SW480 (cell line): ENCODE measurements at places on chromosomes 2 and 18.

GRCh38 chr2:147945660-147946059 is 74.9 kb downstream of the ORC4 start:
- no peak for DNase-seq

DNA sequence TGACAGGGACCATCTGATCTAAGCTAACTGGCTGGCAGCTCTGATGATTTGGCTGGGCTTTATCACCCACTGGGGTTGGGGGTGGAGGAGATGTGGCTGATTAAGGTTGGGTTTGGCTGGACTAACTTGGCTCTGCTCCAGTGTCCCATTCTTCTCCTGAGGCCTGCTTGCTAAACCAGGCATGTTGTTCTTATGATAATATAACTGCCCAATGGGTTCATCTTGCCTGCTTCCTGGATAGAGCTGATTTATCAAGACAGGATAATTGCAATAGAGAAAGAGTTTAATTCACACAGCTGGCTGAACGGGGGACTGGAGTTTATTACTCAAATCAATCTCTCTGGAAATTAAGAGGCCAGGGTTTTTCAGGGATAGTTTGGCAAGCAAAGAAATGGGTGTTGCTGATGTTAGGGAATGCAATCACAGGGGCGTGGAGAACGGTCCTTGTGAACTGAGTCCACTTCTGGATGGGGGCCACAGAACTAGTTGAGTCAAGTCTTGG is 150.4 kb downstream of the PTH2R start:
- DNase-seq, result no peak

DNA sequence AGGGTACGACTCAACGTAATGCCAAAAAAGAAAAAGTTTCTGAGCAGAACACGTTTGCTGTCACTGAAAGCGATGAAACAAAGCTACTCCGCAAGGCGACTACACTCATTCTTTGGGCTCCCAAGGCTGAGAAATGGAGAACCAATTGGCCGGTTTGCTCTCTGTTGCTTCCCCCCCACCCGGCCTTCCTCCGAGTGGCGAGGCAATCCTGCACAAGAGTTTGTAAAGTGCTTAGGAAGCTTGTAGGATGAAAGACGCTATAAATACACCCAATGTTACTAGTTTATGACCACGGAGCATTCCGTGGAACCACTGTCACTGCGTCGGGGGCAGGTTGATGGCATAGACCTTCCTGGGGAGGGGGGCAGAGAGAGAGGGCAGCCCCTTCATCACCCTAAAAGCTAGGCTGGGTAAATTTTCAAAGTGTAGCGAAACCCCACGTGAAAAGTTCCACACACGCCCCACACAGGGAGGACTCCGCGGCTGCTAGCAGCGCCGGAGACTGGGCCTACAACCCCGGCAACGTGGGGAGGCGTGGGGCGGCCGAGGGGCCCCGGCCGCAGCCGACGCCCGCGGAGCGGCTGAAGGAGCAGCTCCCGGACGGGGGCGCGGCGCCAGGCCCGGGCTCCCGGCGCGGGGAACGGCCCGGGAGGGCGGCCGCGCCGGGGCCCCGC is 915 bp downstream of the CUL3 start:
- peak; percentile 20 for DNase-seq

DNA sequence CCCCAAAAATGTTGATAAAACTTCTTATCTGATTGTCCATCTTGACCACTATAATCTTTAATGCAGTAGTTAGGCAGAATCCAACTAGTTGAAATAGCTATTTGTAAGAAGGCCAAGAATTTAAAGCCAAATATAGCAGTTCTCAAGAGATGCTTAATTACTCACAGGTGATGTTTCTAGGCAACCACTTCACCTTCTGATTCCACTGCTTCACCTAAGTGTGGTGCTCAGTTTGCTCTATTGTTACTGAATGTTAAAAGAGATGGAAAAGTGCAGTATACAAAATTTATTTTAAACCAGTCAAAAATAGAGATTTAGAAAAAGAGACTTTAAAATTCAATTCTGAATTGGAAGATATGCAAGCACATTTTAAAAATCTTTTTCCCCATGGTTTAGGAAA is 539.4 kb downstream of the ZNF804A start:
- no peak for DNase-seq

DNA sequence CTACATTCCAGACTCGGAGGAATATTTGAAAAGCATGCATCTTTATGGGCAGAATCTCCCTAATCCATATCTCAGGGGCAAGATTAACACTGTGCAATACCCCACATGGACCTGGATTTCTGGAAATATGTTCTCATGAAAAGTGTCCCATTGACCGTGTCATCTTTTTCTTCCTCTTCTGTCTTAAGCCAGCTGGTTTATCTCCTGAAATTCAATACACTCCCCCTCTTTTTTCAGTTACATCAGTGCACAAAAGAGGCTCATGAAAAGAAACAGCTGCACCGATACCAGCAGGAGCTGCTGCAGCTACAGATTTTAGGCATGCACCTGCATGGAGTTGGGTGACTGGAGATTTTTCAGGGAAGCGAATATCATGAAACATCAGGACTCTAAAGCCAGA is 117.2 kb downstream of the SLC4A3 start:
- DNase-seq, result no peak

DNA sequence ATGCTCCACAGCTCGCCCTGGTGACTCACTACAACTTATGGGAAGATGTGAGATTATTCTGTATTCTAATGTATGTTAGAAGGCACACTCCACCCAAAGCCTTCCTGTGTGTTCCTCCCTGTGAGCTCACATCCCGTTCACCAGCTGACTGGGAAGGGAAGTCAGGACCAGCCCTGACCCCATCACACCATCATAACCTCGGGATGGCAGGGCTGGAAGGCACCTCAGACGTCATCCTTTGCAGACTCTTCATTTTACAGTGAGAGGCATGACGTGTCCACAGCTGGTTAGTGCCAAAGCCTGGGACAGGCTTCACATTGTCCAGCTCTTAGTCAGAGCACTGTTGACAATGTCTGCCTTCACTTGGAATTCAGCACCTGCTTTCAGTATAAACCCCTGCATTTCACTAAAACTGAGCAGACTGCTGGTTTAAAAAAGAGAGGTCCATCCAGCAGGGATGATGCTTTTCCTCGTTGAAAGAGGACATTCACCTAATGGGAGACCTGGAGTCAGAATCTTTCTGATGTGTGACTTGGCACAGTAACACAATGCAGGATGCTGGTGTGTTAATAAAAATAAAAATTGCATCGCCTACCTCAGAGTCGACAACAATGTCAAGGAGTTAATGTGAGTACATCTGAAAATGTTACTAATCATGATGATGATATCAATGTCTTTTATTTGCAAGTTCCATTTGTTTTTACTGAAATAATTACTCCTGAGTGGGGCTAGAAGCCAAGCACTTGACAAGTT is 418.0 kb upstream of the TNP1 start:
- peak; percentile 46 for DNase-seq

DNA sequence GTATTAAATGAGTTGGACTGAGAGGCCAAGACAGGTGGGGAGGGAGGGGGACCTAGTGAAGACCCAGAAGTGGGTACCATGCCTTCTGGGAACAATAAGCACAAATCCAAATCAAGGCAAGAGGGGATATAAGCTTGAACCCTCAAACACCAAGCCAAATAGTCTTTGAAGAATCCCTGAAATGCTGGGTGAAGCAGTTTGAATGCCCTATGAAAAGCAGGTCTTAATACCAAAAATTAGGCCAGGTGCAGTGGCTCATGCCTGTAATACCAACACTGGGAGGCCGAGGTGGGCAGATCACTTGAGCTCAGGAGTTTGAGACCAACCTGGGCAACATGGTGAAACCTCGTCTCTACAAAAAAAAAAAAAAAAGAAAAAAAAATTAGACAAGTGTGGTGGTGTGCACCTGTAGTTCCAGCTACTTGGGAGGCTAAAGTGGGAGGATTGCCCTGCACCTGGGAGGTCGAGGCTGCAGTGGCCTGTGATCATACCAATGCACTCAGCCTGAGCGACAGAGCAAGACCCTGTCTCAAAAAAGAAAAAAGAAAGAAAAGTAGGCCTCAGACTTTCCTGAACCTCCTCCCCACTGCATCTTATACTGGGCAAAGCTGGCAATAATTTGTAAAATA is 3.5 kb downstream of the PCBP1 start:
- DNase-seq, result no peak

DNA sequence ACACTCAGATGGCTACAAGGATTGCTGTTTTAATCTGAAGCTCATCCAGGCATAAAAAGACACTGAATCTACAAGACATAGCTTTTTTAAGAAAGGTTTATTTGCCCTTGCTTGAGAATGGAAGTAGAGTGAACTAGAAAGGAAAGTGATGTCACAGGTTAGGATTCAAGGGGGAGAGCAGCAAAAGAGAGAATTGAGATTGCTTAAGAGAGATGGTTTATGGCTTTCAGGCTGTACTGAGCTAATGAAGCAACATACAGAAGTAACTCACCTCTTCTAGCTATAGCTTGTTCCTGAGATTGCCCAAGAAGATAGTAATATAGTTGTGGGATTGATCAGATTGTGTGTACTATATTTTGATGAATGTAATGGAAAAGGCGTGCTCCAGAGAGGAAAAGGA is 26.1 kb upstream of the ACVR2A start:
- DNase-seq, result no peak

GRCh38 chr2:237720444-237720843 is 78.1 kb upstream of the RBM44 start:
- no peak for DNase-seq

DNA sequence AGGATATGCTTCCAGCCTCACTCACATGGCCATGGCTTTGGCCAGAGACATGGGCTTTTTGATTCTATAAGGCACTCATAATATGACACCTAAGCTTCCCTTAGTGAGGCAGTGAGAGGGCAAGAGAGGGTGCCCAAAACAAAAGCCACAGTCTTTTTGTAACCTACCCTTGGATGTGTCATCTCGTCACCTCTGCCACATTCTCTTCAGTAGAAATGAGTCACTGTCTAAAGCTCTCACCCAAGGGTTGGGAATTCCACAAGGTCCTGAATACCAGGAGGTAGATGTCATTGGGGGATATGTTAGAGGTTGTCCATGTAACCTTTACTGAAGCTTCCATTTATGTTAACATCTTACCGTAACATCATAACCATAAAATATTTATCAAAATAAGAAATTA is 108.4 kb downstream of the ALMS1 start:
- DNase-seq, result peak; percentile 44

GRCh38 chr2:83054751-83055150 is 1404.3 kb downstream of the SUCLG1 start:
- no peak for DNase-seq

DNA sequence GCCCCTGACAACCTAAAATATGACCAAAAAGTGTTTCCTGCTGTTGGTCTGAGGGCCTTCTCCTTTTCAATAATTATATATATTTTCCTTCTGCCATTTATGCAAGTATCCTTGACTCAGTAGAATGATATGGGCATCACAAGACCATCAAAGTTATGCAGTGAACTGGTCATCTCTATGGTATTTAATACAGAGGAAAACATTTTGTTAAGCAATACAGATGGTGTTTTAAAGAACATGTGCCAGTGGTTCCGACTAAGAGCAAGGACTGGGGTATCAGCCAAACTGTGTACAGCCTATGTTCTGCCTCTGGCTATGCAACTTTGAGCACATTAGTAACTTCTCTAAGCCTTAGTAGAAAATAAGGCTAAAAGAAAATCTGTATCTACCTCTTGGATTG is 179.0 kb downstream of the TRABD2A start:
- no peak for DNase-seq

GRCh38 chr2:140177086-140177485 is 1396.9 kb upstream of the NXPH2 start:
- DNase-seq, result no peak

GRCh38 chr2:147913701-147914480 is 69.1 kb downstream of the ACVR2A start:
- DNase-seq, result no peak
